Stimulated activated CD8-positive, alpha-beta memory T cell treated with anti-CD3 and anti-CD28 coated beads, Interleukin-15, amount 100 ng/mL, for 48 hours (primary cell): ENCODE measurements at places on chromosomes 7 and 10.
A peak's percentile ranks its signal among the peaks of the same experiment; 100 is the strongest.

DNA sequence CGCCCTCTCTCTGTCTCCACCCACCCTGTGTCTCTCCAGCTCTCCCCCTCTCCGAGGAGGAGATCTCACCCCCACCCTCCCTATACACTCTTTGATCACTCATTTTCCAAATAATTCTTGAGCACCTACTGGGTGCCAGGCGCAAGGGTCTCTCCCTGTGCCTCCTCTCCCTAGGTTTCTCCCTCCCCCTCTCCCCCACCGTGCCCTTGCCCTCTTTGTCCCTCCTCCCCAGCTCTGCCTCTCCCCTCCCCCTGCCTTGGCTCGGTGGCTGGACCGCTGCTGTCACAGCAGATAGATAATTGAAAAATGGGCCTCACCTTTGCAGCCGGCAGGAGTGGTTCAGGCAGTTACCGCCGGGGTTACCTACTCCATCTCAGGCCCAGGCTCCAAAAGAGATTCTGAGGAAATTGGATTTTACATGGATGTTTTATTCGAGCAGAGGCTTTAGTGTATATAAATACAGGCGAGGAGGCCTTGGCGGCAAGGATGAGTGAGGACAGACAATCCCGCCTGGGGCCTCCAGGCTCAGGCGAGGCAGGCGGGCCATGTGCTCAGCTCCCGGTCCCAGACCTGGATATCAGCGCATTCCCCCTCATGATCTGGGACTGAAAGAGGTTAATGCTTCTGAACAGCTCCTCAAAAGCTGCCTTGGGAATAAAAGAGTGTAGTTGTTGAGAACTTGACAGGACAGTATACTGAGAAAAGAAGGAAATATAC, 60.8 kb upstream of the BTRC start:
- no peak for DNase-seq

GRCh38 chr7:107788662-107789061, 14.4 kb downstream of the SLC26A3 start:
- DNase-seq = no peak

GRCh38 chr7:12127455-12127854, 83.6 kb upstream of the TMEM106B start:
- no peak for DNase-seq

DNA sequence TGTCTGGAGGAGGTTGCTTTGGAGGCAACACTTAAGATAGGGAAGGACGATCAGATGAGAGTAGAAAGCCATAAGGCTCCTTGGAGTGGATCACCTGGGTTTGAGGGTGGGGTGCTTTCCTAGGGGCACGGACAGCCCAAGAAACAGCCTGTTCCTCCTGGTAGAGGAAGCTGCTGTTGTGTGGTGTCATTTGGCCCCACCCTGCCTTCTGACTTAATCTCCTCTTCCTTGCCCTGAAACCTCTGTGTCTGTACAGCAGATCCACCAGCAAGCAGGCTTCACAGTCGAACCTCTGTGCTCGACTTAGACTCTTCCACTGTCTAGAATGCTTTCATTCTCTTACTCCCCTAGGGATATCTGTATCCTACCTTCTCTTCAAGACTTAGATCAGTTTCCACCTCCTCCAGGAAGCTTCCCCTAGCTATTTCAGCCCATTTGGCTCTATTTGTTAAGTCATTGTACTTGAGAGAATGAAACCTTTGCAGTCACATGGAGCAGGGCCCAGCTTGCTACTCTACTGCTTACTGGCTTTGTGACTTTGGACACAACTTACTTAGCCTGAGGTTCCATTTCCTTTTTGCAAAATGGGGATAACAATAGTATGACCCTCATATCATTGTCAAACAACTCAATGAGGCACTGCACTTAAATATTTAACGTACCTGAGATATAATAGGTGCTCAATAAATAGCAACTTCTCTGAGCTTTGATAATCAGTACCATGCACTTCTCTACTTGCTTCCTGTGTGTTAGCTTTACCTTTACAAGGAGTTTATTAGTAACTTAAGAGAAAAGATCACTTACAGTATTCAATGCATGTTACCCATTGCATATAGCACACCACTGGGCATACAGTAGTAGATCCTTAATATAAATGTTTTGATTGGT, 5.0 kb downstream of the MXI1 start:
- DNase-seq = no peak

DNA sequence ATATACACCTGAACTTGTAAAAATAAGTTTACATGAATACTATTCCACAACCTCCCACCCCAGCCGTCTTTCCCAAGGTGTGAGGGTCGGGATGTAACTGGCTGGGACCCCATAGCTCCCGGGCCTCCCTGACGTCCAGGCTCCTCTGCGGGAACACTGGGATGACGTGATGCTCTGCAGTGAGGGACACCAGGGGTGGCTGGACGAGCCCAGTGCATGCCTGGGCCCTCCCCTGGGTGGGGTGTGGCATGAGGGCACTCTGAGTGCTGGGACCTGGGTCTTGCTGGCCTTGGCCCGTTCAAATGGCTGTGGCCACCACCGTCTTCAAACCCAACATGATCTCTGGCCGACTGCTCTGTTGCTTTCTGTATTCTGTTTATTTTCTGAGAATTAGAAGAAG, 182.4 kb downstream of the DNAJB6 start:
- DNase-seq = no peak

GRCh38 chr10:60948851-60949250, 4.9 kb upstream of the RHOBTB1 start:
- DNase-seq = no peak

- no peak for DNase-seq
Measured at GRCh38 chr10:6579904-6580278, at the start of gene PRKCQ. Gene PRKCQ, minus strand, starts transcription at chr10:6580276. Its CDS starts 65,141 bp downstream, at chr10:6515135.

DNA sequence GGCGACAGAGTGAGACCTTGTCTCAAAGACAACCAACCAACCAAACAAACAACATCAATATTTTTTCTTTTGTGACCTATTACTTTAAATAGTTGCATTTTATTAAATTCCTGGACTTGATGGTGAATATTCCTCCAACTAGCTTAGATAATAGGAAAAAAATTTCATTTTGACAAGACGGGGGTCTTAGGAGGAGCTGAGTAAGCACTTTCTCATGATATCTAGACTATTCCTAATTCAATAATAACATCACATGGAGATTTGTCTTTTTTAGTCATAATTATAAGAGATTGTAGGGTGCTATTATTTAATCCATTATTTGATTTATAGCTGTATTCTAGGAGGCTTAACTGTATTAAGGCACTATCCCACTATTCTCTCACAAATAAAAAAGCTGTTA, 702.5 kb downstream of the PHTF2 start:
- no peak for DNase-seq

DNA sequence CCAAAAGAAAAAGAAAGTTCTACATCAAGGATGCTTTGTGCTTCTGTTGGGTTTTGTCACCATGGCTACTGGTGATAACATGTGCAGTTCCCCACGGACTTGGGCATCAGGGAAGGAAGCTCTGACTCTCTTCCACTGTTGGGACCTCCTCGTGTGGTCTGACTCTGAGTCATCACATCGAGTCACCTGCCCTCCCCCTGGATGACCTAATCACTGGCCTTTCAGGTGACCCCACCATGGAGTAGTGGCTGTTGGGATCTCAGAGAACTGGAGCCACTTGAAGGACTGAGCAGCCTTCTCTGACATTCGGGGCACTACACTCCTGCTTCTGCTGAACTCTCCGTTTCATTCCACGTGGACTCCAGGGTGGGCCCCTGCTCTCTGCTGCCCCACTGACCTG, 60.8 kb upstream of the DOCK1 start:
- no peak for DNase-seq

DNA sequence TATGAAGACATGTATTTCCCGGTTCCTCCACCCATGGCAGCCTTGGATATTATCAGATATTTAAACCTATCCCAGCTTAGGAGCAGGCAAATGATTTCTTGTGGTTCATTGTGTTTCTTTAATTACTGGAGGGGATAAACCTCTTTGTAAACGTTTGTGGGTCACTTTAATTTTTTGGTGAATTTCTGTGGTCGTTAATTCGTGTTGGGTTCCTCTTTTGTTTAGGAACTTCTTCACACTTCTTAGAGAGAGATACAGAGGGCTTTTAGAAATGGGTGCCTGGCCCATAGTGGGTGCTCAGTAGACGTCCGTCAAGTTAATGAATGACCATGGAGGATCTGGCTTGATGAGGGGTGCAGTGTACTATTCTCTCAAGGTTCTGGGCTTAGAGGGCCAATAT, 27.2 kb upstream of the NUB1 start:
- no peak for DNase-seq

GRCh38 chr10:47160261-47160908, 139.6 kb upstream of the GDF10 start:
- DNase-seq = no peak

GRCh38 chr10:21495752-21496342, 29.6 kb downstream of the SKIDA1 start:
- peak; percentile 81 for DNase-seq

- no peak for DNase-seq
Measured at GRCh38 chr10:43471146-43471545, 34.2 kb downstream of the ZNF487 start.

GRCh38 chr10:88551246-88551645, 31.9 kb downstream of the RNLS start:
- no peak for DNase-seq

GRCh38 chr10:123355748-123356481, 201.7 kb downstream of the BUB3 start:
- DNase-seq = no peak

GRCh38 chr10:110859973-110860376, 11.8 kb upstream of the PDCD4 start:
- DNase-seq = no peak

- no peak for DNase-seq
Measured at GRCh38 chr7:67535241-67535989, 538.8 kb downstream of the TYW1 start.

GRCh38 chr7:81284576-81284975, 365.7 kb upstream of the SEMA3C start:
- DNase-seq = no peak

DNA sequence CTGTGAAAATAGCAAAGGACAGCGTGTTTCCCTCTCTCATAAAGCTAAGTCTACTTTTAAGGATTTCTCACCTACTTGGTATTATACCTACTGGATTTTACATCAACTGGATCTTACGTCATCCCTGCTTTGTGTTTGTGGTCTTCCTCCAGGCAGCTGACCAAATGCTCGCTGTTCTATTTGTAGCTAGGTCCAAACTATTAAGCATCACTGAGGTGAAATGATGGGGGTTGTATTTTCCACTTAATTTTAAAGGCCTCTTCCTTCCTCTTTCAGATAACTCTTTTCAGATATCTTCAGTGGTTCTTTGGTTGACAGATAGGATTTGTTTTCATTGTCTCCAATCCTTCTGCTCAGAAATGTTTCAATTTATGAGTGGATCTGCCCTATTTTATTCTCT, 169.7 kb downstream of the RNLS start:
- no peak for DNase-seq

DNA sequence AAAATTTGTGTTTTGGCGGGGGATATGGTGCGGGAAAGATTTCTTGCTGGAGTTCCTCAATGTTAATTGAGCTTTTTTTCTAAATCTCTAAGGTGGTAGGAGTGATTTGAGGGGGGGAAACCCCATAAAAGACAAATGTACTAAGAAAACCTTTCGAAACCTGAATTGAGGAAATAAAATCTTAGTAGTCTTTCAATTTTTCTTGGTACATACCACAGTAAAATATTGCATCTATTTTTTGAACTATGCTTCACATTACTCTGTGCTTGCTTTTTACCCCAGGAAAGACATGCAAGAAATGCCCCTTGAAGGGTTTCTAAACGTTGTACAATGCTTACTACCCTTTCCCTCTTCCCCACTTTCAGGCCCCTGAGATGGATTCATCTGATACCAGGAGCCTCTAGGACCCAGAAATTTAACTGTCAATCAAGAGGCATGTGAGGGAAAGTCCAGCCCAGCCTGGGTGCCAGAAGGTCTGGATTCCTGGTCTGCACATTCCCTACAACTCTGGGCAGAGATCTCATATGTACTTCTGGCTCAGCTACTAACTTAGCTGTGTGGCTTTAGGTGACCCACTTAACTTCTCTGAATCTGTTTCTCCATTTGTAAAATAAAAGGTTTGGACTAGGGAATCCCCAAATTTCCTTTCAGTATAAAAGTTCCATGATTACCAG, 5.8 kb upstream of the PDCD4 start:
- no peak for DNase-seq
